COR-L47 (cell line): ENCODE measurements at places on chromosomes 12 and 14.
A peak's percentile ranks its signal among the peaks of the same experiment; 100 is the strongest.

DNA sequence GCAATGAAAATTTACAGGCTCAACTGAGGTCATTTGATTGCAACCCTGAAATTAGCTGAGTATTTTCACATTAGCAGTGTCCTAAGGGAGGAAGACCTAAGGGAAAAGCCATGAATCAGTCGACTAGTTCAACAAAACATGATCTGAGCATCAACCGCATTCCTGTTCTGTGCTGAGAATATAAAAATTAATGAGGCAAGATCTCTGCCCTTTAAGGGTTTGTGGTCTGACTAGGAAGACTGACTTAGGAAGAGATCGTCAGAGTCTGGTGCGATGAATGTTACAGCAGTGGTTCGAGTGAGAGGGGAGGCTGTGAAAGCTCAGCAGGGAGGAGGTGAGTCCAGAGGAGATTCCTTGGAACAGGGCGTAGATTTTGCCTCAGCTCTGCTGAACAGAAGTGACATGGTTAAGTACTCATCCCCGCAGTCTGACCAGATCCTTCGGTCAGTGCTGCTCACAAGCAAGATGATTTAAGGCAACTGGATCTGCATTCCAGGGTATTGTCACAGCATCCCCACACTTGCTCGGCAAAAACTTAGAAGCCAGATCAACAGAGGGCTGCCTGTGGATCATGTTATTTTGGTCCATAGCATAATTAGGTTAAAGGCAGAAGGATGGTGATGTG is 49.6 kb downstream of the BMAL2 start:
- DNase-seq, result no peak

GRCh38 chr12:26233631-26234030 is 38.3 kb downstream of the SSPN start:
- no peak for DNase-seq

DNA sequence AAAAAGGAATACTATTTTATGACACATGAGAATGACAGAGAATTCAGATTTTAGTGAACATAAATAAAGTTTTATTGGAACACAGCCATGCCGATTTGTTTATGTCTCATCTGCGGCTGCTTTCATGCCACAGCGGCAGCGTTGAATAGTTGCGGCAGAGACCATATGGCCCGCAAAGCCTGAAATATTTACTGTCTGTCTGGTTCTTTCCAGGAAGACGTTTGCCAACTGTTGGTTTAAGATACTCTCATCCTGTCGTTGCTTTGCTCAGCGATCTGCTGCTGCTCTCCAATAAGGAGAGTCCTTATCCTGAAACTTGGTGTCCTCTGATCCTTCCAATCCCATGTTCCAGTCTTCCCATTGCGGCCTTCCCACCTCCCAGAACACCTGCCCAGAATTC is 89.9 kb downstream of the SLC24A4 start:
- no peak for DNase-seq

DNA sequence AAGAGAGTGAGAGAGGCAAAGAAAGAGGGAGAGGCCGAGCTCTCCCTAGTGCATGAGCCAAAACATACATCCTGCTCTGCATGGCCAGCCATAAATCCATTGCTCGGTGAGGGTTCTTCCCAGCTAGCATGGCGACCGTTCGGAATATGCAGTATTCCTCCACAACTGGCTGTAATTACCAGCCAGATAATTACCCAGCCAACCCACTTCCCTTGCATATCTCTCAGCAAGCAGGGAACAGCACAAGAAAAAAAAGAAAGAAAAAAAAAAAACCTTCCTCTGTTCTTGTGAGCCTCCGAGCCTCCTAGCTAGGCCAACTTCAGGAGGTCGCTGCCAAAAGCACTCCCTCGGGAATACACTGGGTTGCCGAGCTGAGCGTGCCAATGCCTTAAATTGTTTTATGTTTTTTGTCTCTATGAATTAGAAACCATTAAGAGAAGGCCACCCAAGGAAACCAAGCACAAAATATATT is 567.9 kb downstream of the MED13L start:
- DNase-seq, result no peak

DNA sequence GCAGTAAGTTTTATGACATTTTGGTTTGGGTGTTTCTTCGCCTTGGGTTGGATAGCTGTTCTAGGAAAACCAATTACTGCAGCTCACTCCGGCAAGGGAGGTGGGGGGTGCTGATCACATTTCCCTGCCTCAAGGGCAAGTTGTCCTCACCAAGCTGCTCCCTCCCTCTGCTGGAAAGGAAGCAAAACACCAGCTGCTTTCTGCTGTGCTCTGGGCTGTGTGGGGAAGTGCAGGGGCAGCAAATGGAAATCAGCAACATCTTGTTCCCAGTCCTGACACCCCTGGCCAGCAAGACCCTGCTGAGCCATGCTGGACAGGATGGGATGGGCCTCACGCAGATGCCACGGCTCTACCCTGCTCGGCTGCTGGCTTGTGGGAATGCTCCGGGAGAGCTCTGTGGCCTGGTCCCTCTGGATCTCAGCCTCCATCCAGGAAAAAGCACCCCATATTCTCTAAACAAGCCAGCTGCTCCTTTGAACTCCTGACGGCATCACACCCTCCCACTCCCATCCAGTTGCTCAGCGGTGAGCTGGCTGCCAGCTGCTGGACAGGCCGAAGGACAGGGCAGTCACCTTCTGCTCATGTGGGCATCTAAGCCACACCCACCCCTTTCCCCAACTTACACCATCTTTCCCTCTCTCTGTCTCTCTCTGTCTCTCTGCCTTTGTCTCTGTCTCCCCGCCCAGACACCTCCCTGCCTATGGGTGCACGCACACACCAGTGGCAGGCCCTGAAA is 52.4 kb upstream of the EIF5 start:
- peak; percentile 54 for DNase-seq

DNA sequence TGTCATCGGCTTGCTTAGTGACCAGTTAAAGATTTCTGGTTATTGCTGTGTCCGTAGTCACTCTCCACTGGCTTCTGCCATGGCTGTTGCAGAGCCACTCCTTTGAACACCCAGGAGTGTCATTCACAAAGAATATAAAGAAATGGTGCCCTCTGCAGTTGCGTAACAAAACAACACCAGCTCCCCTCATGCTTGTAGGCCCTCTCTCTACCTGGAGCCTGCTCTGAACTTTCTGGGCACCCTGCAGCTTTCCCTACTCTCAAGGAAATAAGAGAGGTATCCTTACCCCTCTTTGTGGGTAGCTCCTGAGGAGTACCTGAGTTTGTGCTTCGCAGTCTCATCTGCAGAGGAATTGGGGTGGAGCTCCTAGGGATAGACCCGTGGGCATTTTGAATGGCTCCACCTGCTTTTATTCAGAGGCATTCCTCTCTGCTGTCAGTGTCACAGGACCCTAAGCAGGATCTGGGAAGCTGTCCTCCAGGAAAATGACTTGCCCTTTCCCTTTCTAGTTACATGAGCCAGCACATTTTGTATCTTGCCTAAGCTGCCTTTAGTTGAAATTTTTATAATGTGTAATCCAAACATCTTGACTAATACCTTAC is 97.2 kb upstream of the TMEM260 start:
- peak; percentile 22 for DNase-seq

GRCh38 chr14:104201063-104201462 is 62.7 kb downstream of the KIF26A start:
- DNase-seq, result peak; percentile 92

DNA sequence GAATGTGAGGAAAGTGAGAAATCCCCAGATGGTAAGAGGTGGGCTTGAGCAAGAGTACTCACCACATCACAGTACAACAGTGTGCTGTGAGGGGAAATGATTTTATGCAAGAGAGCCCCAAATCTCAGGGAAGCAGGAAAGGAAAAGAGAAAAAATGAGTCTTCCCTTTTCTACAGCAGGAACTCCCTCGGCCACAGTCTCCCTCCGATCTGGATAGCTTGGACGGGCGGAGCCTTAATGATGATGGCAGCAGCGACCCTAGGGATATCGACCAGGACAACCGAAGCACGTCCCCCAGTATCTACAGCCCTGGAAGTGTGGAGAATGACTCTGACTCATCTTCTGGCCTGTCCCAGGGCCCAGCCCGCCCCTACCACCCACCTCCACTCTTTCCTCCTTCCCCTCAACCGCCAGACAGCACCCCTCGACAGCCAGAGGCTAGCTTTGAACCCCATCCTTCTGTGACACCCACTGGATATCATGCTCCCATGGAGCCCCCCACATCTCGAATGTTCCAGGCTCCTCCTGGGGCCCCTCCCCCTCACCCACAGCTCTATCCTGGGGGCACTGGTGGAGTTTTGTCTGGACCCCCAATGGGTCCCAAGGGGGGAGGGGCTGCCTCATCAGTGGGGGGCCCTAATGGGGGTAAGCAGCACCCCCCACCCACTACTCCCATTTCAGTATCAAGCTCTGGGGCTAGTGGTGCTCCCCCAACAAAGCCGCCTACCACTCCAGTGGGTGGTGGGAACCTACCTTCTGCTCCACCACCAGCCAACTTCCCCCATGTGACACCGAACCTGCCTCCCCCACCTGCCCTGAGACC is 7.8 kb downstream of the ATN1 start:
- DNase-seq, result no peak

DNA sequence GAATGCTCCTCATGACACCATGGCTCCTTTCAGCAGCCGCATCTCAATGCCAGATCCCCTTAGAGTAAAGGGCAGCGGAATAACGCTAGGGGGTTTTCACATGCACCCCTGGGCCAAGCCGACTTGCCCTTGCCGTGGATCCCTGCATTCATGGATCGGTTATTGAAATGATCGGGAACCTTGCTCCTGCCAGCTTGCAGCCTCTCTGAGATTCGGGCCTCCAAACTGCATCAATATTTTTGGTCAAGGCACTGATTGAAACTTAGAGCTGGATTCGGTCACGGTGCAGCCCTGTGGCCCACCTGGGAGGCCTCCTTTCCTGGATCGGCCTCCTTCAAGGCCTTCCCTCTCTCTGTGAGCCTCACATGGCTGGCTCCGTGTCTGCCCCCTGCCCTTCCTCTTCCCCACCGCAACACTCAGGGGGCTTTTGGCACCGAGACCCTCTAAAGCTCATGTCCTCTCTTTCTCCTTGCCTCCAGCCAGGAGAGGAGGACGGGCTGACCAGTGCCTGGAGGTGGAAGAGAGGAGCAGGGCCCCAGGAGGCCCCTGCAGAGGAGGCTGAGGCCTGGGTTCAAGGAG is 1.8 kb downstream of the PTPN6 start:
- no peak for DNase-seq

GRCh38 chr12:119547001-119547400 is 46.6 kb upstream of the TMEM233 start:
- DNase-seq, result no peak

GRCh38 chr14:24903337-24903736 is 146.6 kb downstream of the STXBP6 start:
- no peak for DNase-seq

DNA sequence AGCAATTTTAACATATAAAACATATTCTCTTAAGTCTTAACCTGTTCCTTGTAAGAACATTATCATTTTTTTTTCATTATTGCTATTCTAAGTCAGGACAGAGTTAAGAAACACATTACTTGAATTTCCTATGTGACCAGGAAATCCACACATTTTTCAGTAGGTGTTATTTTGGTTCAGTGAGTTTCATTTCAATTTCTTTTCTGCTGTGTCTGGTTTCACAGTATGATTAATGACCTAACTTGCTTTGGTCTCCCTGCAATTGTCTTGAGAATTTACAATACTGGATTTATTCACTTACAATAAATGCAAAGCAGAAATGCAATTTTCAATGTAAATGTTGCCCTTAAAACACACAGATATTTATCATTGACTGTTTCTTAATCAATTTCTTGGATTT is 396.9 kb upstream of the TMTC1 start:
- no peak for DNase-seq
